ENCODE measurements at places on chromosomes 4 and X.
A peak's percentile ranks its signal among the peaks of the same experiment; 100 is the strongest.

DNA sequence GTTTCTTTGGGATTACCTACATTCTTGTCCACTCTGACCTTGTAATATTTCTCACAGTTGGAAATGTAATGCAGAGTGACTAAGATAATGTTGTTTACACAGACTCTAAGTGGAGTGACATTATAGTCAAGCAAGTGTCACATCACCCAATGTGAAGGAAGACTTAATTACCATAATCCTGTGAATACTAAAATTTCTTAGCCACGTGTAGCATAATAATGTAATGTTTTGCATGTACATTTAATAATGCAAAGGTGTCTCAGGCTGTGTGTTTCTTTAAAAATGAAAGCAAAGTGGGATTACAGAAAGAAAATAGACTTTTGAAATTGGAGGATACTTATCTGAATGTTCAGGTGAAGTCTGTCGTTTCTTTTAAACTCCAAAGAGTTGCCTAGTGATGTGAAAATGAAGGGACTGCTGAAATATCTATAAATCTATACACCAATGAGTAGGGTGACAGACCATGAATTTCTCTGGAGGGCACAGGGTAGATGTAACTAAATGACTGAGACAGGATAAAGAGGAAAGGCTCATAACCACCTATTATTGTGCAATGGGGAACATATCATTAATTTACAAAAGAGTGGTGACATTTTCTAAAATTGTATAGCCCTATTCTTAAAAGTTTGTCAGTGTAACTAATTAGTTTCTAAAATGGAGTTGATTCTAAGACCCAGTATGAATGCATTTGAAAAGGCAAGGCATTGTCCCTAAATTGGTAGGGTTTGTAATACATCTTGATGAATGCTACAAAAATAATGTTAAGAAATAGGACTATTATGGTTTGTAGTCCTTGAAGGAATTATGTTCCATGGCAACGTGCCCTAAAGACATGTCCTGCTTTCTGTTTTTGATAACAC, 235.7 kb downstream of the DACH2 start:
- no peak for DNase-seq

DNA sequence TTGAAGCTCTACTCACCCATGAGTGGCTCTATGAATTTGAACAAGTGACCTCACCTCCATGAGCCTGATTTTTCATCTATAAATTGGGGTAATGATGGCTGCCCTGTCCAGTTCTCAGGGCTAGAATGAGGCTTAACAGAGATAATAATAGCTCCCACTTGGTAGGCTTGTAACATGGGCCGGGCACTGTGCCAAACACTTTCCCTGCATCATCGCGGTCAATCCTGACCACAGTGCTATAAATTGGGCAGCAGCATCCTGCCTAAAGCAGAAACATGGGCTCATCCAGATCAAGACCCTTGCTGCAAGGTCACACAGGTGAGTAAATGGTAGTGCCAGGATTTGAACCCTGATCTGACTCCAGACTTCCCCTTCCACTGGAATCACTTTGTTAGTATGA, 12.8 kb downstream of the APLN start:
- DNase-seq, result no peak

- no peak for DNase-seq
Observed at GRCh38 chr4:24730256-24731001, 64.9 kb upstream of the SOD3 start.

- DNase-seq, result no peak
Observed at GRCh38 chrX:153769865-153770600, 6.0 kb downstream of the PLXNB3 start.

DNA sequence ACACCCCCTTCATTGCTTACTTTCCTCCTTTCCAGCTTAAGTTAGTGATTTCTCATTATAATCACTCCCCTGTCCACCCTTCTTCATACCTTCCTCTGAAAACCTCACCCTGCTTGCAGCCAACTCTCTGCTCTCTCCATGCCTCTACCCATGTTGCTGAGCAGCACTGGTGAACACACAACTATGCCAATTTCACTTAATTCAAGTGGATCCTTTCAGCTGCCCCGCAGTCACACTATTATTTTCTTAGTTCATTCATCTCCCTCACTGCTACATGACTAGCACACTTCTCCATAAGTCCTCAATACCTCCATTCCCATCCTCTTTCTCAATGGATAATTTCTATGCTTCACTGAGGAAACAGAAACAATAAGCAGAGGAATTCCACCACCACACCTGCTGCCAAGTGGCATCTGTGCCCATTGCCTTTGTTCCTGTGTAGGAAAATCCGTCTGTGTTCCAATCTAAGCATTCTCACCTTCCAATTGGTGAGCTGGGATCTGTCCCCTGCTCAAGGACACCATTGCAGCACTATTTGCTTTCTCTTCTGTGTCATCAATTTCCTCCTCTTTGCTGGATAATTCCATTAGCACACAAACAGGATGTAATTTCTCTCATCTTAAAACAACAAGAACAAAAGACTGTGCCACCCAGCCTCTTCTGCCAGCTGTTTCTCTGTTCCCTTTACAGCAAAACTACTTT, 25.2 kb upstream of the PRSS48 start:
- DNase-seq, result no peak

GRCh38 chr4:88244816-88245579, 39.4 kb downstream of the PPM1K start:
- no peak for DNase-seq

DNA sequence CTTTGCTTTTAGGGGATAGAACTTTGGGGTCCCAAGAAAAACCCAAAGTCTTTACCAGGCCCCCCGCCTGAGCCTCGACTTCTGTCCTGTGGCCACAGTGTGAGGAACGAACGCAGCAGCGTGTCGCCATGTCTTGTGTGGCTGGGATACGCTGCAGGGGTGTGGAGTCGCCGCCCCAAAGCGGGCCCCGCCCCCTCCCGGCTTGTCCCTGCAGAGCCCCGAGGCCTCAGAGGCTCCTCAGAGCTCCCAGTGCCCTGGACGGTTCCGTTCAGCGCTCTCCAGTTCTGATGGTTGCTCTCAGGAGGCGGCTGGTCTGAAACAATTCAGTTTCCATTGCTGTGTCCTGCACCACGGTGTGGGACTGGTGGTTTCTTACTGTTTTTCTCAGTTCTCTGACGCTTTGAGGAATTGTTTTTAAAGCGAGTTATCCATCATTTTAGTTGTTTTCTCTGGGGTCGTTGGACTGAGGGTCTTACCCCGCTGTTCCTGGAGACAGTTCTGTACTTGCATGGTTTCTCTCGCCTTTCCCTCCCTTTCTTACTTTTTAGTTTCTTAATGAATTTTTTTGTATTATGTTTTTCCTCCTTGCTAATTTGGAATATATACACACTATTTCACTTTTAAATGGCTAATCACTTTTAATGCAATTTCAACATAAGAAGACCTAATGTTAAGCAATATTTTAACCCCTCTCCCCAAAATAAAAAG, 1.6 kb upstream of the IDUA start:
- DNase-seq, result peak; percentile 75

GRCh38 chr4:13243152-13243551, 241.0 kb downstream of the RAB28 start:
- no peak for DNase-seq

DNA sequence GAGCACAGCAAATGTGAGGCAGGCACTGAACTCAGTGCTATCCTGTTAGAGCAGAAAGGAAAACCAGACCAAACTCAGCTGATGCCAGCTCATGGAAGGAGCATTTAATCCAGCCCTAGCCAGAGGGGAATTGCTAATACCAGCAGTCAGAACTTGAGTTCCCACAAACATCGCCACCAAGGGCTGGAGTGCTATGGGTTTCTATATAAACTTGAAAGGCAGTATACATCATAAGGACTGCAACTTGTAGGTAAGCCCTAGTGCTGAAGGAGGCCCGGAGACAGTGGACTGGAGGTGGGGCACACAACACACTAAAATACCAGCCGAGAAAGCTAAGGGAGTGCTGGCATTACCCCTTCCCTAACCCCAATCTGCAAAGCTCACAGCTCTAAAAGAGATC, 440.2 kb downstream of the PRR32 start:
- DNase-seq, result no peak

DNA sequence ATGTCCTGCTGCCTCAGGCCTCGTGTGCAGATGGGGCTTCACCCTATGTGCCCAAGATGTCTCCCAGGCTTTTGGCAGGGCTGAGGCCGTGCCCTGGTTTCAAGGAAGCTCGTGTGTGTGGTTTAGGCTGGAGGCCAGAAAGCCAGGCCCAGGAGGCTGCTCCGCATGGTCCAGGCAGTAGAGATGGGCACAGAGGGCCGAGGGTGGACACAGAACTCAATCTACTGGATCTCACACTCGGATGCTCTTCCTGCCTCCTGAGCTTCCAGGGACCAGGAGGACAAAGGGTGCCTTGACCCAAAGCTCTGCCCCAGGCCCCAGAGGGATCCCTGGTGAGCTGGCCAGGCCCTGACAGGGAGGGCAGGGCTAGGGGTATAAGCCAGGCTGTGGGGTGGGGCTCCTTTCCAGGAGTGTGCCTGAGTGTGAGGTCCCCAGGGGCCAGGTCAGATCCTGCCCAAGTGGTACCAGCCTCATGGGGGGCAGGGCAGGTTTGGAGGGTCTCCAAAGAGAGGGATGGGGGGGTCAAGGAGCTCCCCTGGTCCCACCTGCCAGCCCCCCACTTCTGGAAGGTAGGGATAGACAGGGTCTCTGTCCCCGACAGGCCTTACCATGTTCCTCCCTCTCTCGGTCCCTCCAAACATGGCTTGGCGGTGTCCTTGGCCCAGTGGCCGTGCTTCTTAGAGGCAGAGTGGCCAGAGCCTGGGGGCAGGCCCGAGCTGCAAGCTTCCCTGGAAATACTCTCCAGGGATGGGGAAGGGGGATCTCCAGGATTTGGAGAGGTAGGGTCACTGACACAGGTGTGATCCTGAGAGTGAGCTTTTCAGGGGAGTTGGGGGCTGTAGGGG, 23.8 kb downstream of the HTRA3 start:
- no peak for DNase-seq

DNA sequence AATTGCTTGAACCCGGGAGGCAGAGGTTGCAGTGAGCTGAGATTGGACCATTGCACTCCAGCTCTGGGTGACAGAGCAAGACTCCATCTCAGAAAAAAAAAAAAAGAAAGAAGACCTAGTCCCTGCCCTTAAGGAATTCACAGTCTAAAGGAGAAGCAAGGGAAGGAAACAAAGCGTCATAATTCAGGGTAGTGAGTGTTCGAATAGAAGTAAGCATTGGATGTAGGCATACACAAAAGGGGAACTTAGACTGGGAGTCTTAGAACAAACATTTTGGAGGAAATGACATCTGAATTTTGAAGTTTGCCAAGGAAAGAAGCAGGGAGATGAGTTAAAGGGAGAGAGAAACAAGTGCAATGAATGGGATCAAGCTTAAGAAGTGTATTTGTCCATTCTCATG, 32.4 kb downstream of the PPM1K start:
- no peak for DNase-seq

DNA sequence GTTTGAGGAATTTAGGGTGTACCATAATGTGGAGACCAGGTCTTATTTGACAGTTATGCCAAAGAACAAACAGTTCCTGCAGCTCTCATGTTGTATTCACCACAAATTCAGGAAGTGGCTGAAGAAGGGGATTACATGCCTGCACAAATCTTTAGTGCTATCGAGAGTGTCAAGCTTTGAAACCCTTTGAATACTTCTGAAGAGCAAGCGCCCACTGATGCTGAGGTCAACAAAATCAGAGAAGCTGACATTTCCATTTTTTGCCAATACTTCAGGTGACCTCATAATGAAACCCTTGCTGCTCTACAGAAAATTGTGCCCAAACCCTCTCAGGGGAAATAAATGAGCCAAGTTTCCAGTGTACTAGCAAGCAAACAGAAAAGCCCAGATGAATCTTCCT, 28.4 kb downstream of the PAK3 start:
- DNase-seq, result no peak

DNA sequence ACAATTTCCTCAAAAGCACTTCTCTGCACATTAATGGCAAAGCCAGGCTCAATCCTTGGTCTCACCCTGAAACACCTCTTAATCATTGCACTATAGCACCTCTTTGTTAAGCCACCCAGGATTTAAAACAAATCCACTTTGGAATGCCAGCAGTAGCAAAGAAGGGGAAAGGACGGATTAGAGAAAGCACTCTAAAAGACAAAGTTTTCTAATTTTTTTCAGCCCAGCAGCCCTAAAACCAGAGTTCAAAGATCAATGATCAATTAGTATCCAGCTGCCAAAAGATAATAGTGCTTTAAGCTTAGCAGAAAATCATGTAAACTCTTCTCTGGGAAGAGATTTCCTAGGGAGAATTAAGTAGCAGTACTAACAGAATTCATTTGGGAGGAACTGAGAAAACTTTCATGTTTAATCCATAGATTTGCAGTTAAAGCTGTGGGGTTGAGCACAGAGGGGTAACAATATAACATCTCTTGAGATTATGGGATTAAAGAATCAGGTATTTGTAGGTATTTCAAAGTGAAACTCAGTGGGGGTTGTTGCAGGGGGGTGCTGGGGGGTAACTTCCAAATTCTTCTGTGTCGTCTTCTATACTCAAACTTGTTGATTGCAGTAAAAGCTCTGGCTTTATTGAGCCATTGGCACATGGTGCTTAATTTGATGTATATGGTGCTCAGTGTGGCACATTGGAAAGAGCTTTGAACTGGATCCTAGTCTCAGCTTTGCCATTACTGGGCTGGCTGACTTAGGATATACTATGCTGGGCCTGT, 61.8 kb downstream of the LRRC66 start:
- no peak for DNase-seq

DNA sequence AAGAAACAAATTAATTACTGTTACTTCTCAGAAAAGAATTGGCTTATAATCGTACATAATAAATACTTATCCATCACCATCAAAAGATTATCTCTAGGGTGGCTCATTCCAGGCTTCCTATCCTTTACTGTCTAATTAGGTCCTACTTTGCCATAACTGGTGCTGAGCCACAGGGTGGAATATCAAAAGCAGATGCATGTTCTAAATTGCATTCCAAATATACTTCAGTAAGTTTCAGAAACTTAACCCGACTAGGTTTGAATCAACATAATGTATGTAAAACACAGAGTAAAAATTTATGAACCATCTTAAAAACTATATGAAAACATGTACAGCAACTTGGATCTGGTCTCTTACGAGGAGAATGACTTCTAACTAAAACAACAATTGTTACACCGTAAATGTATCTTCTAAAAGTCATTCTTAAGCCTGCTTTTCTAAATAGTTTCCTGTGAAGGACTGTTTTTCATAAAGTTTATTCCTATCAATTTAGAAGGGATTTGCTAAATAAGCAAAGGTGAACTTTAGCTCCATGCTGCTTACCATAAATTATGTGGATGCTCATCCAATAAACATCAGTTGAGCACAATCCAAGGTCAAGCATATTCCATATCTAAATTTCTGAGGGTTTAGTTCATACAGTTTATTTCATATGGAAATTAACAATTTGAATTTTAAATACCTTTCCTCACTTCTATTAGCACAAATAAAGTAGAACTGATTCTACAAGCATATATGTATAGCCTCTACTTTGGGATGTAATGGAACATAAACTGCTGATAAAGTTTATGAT, 13.4 kb downstream of the ZAR1 start:
- DNase-seq, result no peak

GRCh38 chr4:112075906-112076305, 69.3 kb upstream of the FAM241A start:
- no peak for DNase-seq

GRCh38 chrX:38154340-38154739, 66.3 kb downstream of the SRPX start:
- no peak for DNase-seq

- DNase-seq, result no peak
Observed at GRCh38 chrX:6693051-6693450, 158.1 kb upstream of the VCX3A start.
